ENCODE measurements at places on chromosomes 3 and 15.
A peak's percentile ranks its signal among the peaks of the same experiment; 100 is the strongest.

DNA sequence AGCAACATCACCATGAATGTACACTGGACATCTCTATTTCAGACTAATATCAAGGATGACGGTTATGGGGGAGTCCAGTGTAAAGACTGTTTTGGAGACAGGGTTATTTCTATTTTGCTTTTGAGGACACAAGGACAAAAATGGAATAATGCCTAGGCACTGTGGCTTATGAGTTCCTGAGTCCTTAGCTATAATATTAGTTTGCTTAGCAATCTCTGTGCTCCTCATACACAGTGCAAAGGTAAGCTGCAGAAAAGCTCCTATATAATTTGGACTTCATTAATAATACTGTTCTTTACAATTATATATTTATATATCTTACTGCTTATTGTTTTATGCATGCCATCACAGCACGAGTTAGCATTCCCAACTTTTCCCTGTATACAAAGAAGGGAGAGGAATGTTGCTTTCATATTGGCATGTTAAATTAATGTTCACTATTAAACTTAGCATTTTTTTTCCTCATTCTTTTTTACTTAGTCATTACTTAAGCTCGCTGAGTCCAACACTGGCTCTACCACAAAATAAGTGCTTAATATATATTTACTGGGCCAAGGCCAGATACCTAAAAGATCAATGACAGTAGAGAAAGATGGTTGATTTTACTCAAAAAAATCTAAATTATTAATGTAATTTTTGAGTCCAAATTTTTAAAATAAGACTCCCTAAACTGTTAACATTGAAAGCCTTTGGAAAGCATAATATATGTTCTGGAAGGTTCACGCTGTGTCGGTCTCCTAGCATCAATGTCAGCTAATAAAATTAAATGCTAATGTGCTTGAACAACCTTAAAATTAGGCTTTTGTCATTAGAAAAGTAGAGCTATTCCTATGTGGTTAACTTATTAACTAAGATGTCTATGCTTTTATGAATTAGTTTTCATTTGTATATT, 13.8 kb downstream of the THBS1 start:
- no peak for DNase-seq

DNA sequence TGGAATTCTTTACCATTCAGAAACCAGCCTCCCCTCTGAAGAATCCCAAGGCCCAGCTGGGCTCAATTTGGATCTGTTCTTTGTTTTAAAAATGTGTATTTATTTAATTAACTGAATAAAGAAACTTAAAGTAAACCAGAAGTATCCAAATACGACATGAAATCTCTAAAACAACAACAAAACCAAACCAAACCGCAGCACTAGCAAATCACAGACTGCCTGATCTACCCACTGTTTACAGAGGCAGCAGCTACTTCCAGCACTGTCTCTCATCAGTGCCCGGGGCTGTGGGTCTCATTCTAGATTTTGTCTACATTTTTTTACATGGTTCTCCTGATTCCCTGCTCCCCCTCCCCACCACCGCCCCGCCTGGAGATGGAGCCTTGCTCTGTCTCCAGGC, 2.3 kb downstream of the FLNB start:
- DNase-seq = no peak

- DNase-seq = no peak
Observed at GRCh38 chr3:118144919-118145318, 889.7 kb downstream of the IGSF11 start.

DNA sequence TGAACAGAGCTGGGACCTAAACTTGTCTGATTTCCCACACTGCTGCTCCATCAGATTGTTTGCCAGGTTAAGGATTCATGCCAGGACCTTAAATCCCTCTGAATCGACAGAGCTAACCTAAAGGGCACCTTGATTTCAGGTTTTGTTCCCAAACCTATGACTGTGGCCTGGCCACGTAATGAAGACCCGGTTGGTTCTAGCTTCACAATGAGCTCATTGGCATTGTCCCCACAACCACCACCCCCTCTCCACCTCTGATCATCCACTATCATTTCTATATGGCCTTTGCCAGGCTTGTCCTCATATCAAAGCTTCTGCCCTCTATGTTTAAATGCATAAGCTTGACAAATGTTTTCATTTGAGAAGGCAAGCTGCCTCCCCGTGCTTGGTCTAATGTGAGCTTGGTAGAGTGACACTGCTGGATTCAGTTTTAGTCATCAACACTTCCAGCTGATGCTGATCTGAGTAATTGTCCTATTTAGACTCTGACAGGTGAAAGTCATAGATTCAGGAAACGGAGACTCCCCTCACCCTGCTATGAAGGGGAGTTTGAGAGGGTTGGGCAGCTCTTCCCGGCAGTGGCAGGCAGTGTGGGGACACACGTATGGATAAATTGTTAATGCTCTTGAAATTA, 407.1 kb upstream of the CFAP20DC start:
- no peak for DNase-seq

- DNase-seq = no peak
Observed at GRCh38 chr3:75332794-75333193, 331.3 kb upstream of the FRG2C start.

DNA sequence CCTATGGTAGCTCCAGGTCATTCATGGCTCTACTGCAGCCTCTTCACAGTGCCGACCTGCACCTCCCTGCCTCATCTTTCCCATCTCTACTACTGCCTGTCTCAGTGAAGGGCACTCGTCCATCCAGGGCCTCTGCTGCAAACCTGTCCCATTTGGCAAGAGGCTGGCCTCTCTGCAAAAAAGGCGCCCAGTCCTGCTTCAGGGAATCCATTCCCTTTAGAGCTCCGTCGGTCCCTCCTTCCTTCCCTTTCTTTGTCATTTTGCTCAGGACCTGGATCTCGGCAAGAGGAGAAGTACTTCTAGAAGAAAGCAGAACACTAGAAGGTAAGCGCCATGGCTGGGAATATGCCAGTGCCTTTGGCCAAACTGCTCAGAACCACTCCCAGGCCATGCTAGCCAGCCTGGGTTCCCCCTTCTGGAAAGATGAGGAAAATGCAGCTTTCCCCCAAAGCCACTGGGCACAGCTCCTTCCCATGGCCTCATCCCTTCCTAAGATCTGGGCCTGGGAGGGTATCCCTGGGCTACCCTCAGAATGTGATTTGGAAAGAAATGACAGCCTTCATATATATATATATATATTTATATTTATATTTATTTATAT, 6.4 kb upstream of the ISL2 start:
- DNase-seq = no peak

DNA sequence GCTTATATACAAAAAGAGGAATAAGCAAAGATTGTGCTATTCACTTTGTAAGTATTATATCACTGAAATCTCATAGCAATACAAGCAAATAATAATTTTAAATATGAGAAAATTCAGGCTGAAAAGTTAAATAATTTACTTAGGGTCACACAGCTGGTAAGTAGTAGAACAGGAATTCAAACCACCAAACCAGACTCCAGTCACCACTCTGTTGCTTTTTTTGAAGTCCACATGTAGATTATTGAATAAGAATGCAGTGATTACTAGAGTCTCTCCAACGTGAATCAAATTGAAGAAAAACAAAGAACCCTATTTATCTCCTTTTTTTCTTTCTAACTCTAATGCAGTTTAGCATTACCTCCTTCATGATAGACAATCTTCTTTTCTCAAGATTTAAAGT, 15.9 kb downstream of the SPICE1 start:
- DNase-seq = no peak

DNA sequence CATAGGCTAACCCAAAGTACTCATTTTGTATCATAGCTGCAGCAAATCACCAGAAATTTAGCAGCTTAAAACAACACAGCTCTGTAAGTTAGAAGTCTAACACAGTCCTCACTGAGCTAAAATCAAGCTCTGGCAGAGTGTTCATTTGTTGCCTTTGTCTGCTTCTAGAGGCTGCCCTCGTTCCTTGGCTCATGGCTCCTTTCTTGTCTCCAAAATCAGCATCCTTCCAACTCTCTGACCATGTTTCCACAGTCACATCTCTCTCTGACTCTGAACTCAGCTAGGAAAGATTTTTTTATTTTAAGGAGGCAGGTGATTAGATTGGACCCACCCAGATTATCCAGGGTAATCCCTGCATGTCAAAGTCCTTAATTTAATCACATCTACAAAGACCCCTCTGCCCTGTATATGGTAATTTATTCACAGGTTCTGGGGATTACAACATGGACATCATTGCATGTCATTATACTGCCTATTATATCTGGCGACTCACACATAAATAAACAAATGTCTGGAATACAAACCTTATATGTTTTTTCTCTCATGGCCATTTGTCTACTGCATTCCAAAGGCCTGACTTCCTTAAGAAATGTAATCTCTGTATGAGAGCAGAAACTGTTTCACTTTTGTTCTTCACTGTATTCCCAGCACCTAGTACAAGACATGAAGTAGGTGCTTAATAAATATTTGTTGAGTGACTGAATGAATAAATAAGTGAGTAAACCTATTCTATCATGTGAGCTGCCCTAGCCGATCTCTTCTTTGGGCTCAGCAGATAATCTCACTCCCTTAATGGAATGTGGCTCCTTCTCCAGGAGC, 15.1 kb upstream of the UACA start:
- no peak for DNase-seq

DNA sequence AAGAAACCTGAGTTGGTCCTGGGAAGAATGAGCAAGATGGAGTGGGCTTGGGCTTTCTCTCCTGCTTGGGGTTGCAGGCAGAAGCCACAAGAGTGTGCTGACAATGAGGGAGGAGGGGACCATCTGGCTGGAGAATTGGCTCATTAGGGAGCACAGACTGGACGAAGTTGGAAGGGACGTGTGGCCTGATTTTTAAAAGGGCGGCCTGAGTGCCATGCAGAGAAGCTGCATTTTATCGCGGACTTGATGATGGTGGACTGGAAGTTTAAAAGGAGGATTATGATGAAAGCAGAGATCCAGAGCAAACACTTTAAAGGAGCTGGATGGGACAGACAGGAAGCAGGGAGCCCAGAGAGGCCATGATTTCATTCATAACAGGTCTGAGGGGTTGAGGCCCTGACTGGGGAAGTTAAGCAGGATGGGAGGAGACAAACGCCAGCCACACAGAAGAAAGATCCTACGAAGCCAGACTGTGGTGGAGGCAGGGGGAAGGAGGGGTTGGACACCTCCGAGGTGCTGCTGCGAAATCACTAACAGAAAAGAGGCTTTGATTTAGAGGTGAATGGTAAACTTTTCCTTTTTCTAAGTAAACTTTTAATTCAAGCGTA, 23.6 kb downstream of the TLNRD1 start:
- DNase-seq = no peak

GRCh38 chr15:62444104-62445022, 279.3 kb upstream of the C2CD4B start:
- no peak for DNase-seq

- no peak for DNase-seq
Observed at GRCh38 chr3:195154793-195155535, 116.0 kb downstream of the XXYLT1 start.

GRCh38 chr3:94778289-94778688, 715.4 kb downstream of the NSUN3 start:
- DNase-seq = no peak

DNA sequence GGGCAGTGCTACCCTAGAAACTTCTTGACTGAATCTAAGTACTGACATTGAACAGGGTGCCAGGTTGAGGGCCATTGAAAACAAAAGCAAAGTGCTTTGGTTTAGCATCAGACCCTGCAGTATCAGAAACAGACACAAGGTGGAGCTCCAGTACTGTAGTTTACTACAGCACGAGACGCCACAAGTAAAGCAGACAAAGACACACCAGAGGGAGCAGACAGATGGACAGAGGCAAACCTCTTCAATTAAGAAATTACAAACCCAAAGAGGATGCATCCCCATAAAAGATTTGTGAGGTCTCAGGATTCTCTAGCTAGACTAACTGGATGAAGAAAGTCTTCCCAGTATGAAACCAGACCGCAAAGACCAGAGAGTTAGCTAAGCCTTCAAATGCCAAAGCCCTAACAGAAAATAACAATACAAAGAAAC, 16.6 kb downstream of the TOP2B start:
- peak; percentile 71 for DNase-seq

GRCh38 chr15:29773000-29773399, 49.3 kb downstream of the TJP1 start:
- no peak for DNase-seq

- no peak for DNase-seq
Observed at GRCh38 chr3:169085827-169086226, 577.7 kb downstream of the MECOM start.

- DNase-seq = no peak
Observed at GRCh38 chr3:61601831-61602230, 40.5 kb downstream of the PTPRG start.

GRCh38 chr15:45662375-45662774, 27.5 kb downstream of the SQOR start:
- DNase-seq = no peak

GRCh38 chr3:54014067-54014466, 108.3 kb upstream of the CACNA2D3 start:
- DNase-seq = no peak

DNA sequence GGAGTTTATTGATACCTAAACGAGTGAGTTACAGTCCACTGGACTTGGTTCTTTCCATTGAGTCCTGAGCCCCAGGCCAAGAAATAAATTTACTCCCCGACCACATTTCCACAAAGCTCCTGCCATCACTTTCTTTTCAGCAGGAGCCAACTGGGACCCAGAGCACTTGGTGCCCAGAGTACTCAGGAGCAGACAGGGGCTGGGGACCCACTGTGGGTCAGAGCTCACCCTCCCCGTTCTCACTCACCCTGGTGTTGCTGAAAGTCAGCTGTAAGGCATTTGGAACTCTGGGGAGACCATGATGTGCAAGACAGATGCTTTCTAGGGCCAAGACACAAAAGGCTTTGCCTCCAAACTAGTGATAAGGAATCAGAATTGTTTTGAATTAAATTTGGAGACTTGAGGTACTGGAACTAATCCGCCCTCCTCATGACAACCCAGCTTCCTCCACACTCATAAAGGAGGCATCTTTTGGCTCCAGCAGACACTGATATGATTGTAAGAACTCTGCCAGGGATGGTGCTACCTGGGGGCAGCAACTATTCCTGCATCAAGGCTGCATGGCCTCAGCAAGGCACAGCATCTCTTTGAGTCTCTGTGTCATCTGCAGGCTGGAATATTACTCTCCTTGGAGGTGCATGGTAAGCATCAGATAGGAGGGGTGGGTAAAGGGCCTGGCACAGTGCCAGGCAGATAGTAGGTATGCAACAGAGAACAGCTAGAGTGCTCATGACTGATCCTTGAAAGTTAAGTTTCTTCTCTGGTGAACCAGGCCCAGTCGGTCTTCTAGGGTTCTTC, 7.3 kb upstream of the CAMK1 start:
- DNase-seq = no peak

DNA sequence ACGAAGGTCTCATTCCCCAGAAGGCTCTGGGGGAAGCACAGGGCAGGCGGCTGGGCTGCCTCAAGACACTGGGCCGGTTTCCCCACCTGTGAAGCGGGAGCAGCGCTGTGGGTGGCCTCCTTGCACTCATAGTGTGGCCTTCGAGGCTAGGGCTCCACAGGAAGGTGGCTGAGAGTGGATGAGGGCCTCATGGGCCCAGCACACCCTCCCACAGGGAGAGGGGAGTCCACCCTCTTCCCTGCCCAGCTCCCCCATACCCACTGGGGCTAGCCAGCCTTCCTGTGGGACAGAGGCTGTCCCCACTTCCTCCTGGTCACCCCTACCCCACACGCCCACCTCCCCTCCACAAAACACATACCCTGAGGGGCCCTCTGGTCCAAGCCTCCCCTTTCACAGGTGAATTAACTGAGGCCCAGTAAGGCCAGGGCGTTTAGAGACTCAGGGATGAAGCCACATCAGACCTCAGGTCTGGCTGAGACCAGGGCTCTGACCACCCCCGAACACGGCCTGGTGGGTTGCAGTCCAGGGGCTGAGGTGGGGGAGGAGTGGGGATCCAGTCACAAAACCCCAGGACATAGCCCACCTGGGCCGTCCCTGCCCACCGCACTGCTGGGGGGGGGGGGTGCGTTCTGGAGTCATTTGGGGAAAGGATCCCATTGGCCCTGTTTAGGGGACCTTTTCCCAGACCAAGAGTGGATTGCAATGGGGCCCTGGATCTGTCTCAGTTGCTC, 1.1 kb downstream of the ANPEP start:
- no peak for DNase-seq

Data from T follicular helper cell (primary cell).